ENCODE measurements at places on chromosomes 6 and 20. TPM values are rescaled to one million over a fixed set of nuclear protein-coding genes. Genes with fewer than 3 reads are reported as not detected.

BTNL2 gene
- total RNA-seq = not detected

SMIM26 gene
- total RNA-seq = 76.0 TPM

PRDM13 gene
- not detected for total RNA-seq

IRF4 gene
- under 0.01 TPM for total RNA-seq

VSX1 gene
- not detected for total RNA-seq

MOG gene
- total RNA-seq = not detected
